ENCODE measurements at places on chromosomes 12 and 14. TPM values are rescaled to one million over a fixed set of nuclear protein-coding genes. Genes with fewer than 3 reads are reported as not detected.

The TAS2R50 gene
- total RNA-seq = 1.9 TPM

The KRT6C gene
- total RNA-seq = not detected

The NKX2-8 gene
- not detected for total RNA-seq

The BORCS5 gene
- 18.9 TPM for total RNA-seq

The KRT3 gene
- total RNA-seq = not detected

The KLHL33 gene
- not detected for total RNA-seq

DNA sequence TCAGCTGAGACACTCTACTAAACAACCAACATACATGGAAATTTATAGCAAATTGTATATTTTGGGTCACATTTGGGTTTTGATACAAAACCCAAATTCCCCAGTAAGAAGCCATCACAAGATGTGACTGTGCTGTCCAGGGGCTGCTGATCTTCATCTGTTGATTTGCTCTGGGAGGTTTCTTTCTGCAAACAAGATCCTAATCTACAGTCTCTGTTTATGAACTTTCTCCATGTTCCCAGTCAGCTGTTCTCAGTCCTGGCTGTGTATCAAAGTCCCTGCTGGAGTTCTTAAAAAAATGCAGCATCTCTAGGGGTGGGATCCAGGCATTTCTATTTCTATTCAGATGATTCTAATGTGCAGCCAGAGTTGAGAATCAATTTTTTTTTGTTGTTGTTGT lies 85.1 kb downstream of the ATP23 start:
- DNase-seq = no peak

DNA sequence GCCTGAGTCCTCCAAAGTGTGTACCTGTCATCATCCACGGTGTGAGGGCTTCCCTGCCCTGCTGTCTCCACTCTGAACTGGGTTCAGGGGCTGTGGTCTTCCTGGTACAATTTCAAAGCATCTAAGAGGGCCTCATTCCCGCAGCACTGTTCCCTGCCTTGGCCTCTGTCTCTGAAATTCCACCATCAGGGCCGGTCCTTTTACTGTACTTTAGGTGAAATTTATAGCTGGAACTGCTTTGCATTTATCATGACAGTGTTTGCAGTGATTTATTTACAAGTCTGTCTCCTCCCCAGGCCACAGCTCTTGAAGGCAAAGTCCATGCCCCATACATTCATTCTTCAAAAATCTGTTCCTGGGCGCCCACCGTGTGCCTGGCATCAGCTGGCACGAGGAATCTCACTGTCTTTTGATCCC lies 36.9 kb upstream of the NCOR2 start:
- DNase-seq = no peak

DNA sequence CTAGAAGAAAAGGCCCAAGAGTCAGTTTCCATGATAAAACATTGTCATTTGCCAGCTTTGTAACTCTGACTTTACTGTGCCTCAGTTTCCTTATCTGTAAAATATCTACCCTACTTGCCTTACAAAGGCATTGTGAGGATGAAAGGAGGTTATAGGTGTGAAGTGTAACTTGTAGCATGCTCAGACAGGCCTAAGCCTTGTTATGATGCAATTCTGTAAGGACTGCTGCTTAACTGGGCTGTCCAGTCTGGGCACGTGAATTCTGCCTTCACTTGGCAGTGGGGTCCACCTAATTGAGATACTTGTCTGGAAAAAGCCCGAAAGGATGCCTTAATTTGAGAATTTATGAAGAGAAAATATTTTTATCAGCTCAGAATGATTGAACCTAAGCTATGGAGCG lies 114.5 kb upstream of the DYRK2 start:
- DNase-seq = no peak

- DNase-seq = no peak
These were observed 65.0 kb upstream of the FGD4 start for GRCh38 chr12:32334371-32334777.

DNA sequence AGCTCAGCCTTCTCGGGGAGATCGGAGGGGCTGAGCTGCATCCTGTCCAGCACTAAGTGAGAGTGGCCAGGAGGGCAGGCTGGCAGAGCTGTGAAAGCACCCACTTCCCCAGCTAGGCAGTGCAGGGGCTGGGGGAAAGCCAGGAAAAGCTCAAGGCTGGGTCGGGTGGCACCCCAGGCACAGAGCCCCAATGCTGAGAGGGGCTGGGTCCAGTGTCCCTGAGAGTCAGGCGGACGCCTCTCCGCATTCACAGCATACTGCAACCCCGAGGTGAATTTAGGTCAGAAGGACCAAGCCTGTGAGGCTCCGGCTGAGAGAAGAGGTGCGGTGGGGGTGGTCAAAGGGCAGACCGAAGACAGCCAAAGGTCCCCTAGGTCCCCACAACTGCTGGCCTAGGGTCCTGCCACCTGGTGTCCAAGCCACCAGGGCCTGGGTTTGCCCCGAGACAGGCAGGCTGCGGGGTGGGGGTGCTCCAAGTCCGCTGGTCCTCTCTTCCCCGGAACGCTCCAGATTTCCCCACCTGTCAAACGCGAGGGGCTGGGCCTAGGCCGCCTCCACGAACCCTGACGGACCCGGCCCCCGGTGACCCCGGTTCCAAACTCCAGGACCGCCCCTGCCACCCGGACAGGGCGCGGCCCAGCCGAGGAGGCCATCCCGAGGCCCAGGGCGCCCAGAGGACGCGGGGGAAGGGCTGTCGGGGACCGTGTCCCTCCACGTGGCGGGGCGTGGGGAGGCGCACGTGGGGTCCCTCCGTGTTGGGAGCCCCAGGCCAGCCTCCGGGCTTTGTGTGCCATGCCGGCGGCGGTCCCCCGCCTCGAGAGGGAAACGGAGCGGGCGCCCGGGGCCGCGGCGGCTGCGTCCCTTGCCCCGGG lies 527 bp downstream of the CAMKK2 start:
- DNase-seq = peak; percentile 89

DNA sequence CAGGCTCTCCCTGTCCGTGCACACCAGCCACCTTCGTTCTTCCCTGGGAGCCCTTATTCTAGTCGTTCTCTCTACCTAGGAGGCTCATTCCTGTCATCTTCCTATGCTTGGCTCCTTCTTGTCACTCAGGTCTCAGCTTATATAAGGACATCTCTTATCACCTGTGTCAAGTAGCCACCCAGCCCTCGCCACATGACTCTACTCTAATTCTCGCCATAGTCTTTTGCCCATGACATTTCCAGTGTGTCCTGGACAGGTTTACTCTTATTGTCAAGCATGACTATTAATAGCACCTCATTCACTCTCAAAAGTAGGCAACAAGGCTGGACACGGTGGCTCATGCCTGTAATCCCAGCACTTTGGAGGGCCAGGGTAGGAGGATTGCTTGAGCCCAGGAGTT lies 175.7 kb upstream of the NUDT4 start:
- no peak for DNase-seq

DNA sequence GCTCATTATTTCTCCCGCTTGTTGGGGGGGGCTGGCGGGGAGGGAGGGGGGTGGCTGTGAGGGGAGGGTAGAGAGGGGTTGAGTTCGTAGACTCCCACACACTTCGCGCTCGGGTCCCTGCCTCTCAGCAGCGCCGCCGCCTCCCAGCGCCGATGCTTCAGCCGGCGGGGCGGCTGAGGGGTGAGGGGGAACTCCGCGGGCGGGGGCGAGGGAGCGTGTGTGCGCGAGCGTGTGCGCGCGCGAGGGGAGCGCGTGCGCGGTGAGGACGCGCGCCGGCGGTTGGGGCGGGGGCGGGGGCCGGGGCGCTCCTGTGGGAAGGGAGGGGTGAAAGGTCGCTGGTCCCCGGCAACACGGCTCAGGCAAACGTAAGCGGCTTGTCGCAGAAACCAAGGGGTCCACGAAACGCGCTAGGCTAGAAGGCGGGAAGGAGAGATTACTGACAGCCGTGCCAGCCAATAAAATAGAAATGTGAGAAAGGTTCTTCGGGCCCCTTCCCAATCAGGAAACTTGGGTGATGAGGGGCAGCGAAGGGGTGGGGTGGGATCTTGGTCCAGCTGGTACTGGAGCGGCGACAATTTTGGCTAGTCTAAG lies 343 bp upstream of the NOVA1 start:
- DNase-seq = peak; percentile 66

- DNase-seq = no peak
These were observed 43.6 kb downstream of the FSCB start for GRCh38 chr14:44463356-44464004.
